ENCODE measurements at places on chromosomes 1 and 21.

- ATAC-seq, result no peak
These were observed 70.8 kb upstream of the RHOU start for GRCh38 chr1:228664399-228664914.

- no peak for ATAC-seq
These were observed 26.1 kb upstream of the NMNAT2 start for GRCh38 chr1:183444243-183444642.

GRCh38 chr1:186082235-186082937, 292.7 kb downstream of the TPR start:
- no peak for ATAC-seq

- ATAC-seq, result no peak
These were observed 179.2 kb downstream of the ATG4C start for GRCh38 chr1:62962901-62963776.

DNA sequence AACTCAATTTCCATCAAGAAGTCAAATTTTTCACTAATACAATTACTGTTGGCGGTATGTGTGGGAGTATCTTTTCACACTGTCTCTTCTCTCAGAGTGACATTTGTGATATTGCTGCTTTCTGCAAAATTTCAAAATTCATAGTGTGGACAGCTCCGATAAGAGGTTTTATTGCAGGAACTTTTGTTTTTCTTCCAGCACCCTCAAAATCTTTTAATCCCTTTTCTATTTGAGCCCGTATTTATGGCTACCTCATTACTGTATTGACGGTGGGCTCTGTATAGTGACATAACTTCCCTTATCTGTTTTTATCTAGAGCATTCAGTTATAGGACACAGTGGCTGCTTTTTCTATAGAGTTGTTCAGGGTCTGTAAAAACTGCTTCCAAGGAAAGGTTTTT, 794.4 kb upstream of the TMPRSS15 start:
- ATAC-seq, result no peak

GRCh38 chr21:41656946-41657525, 109.8 kb downstream of the RIPK4 start:
- no peak for ATAC-seq

GRCh38 chr21:29499734-29500343, 201.1 kb downstream of the BACH1 start:
- ATAC-seq, result no peak

DNA sequence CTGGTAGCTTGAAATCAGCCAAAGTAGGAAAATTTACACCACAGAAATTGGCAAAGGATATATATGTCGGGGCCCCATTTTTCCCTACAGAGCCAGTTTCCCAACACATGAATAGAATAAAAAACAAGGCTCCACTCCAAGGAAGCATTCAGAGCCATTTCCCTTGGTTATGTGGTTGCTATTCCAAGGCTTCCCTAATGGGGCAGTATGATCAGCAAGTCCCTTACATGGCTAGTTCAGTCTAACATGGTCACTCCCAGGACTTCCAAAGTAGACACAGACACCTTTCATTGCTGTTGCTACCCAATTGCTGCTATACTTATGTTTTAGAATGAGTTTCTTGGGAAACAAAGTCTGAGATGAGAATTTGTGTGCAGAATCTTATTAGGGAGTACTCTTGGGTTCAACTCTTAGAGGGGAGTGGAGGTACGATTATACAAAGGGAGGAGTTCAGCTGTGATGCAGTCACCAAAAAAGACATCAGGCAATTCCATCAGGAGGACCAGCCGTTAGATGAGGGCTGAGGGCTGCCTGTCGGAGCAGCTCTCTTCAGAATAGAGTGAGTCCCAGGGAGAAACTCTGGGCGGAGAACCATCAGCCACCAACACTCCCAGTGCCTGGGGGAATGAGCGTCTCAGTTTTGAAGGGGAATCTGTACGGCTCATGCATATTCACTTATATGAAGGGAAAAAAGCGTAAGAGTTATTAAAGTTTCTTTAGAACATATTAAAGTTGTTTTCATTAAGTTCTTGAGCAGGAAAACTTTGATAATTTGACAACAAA, 92.9 kb downstream of the C21orf91 start:
- no peak for ATAC-seq

- peak; percentile 81 for ATAC-seq
These were observed 6.7 kb upstream of the SLC9A1 start for GRCh38 chr1:27161594-27161993.

- ATAC-seq, result no peak
These were observed 841.6 kb upstream of the B3GALT2 start for GRCh38 chr1:194028002-194028401.

GRCh38 chr1:2403273-2403672, 9.1 kb downstream of the PEX10 start:
- no peak for ATAC-seq

DNA sequence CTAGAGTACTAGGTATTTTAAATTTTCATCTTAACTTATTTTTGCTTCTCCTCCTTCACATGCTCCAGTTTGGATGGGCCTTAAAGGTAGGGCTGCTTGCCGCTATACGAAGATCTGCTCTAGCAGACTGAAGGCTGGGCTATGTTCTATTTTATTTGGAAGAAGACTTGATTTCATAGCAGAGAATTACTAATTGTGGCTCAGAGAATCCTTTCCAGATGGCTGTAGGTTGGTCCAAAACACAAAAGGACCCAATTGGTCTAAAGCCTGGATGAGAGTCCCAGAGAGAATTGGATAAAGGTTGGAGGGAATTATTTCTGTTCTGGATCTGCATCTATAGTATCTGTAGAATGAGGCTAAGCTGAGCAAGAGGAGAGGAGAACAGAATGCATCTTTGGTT, 719.4 kb upstream of the PTBP2 start:
- no peak for ATAC-seq

- ATAC-seq, result no peak
These were observed 407.0 kb downstream of the TGFB2 start for GRCh38 chr1:218752126-218752525.

Data from activated CD4-positive, CD25-positive, alpha-beta regulatory T cell treated with anti-CD3 and anti-CD28 coated beads, Interleukin-2, amount 50 U/mL, for 24 hours (primary cell).